ENCODE measurements at places on chromosomes 7 and 10.

DNA sequence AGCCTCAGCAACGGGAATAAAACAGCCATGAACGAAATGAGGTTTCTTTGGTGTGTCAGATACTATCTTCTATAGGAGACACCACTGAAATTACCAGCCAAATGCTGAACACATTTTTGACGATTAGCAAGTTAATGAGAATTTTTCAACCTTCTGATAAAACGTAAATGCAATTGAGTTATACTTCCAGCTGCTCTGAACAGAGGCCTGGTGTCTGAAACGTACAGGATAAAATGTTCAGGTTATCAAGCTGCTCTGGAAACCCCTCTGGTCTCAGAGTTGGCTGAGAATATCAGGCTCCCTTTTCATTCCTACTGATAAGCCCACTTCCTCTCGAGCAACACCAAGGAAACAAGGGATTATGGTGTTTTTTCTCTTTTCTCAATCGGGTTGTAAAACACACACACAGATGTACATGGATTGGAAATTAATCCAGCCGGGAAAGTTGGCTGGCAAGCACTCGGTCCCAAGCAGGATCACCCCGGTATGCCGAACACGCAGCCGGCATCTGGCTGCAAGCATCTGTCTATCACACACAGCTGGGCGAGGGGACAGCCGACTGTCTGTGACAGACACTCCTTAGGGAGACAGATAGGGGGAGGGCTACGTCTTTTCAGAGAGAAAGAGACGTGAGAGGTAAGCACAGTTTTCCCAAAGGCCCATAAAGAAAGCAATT is 171.8 kb downstream of the PRKAG2 start:
- no peak for DNase-seq

- DNase-seq = no peak
Observed at GRCh38 chr10:82212753-82213152, 337.8 kb downstream of the NRG3 start.

DNA sequence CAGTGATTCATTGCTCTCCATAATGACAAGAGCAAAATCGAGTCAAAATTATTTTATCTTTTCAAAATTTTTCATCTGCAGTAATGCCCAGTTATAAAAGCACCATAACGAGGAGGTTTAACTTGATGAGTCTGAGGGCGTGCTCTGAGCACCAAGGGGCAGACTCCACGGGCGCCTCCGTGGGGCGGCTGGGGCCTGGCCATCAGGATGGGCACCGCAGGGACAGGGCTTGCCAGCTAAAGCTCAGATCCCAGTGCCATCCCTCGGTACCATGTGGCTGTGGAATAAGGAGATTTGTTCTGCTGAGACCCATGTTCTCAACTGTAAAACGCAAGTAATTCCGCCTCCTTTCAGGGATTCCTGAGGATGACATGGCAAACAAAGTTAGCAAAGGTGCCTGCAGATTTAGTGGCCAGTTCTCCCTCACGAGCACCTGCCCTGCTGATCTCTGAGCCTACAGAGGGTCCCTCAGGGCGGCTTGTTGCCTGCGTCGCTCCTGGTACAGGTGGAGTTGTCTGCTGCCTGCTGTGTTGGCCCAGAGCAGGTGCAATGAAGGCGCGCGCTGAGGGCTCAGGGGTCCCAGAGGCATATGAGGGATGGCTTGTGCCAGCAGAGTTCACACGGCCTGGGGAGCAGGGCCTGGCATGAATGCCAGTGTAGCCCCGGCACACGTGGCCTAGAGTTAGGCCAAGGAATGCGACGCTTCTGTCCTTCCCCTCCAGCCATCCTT is 584.4 kb downstream of the TCERG1L start:
- DNase-seq = no peak

GRCh38 chr7:30596721-30597120 is 2.0 kb downstream of the GARS1 start:
- no peak for DNase-seq

- no peak for DNase-seq
Observed at GRCh38 chr10:64036321-64036930, 515.2 kb downstream of the REEP3 start.

DNA sequence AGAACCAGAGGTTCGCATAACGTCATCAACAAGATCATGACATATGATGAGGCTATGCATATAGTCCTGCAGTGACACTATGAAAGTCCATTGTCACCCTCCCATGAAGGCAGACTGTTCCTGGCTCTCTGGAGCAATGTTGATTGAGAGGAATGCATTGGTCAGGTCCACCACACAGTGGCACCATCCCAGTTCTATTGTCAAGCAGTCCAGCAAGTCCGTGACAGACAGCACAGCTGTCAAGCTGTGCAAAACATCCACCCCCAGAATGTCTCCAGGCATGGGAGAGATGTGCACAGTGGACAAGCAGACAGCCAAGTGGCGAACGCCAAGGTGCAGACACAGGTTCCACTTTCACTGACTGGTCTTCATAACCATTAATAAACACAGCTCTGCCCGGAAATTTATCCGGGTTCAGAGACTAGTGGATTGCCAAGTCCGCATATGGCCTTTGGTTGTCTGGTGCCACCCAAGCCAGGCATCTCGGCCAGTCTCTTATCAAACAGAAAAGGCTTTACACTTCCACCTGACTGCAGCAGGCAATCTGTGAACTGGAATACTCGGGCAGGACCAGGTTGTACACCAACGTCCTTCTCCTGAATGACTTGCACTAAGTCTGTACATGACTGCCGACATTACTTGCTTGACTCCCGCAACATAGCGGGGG is 7.2 kb downstream of the RNF133 start:
- no peak for DNase-seq

- DNase-seq = no peak
Observed at GRCh38 chr7:130423501-130424037, 17.2 kb downstream of the CEP41 start.

DNA sequence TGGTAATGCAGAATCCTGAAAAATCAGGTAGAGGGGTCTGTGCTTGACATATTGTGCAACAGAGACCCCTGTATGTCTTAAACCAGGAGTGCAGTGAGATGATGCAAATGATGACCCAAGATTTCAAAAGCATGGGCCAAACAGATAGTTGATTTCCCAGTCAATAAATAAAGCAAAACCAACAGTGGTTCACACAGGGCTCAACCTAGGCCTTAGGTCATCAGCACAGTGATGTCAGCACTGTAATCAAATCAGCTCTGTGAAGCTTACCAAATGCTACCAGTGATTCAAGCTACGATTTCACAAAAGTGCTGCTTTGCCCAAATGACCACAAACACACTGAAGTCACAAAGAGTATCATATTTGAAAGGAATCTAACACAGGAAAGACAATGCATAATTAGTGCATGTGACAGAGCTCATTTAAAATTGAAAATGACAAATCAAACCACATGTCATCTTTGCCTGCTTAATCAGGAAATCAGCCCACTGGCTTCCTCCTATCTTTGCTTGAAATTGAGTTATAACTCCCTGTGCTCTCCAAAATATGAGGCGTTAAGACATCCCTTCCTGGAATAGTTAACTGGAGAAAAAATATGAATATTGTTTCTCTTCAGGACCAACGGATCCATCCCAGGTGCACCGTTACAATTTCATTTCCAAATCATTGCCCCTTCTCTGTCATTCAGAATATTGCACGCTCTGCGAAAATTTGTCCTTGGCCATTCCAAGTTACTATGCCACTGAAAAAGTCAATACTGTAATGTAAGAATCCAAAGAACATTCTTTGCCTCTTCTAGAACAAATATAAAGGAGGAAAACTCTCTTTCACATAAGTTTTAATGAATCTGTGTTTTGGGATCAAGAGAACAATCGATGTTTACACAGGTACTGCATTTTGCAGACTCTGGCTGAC is 41.9 kb upstream of the ASL start:
- no peak for DNase-seq

GRCh38 chr10:62692085-62692484 is 112.4 kb upstream of the ADO start:
- DNase-seq = no peak

GRCh38 chr10:4202938-4203337 is 417.9 kb upstream of the KLF6 start:
- no peak for DNase-seq

GRCh38 chr7:83984591-83984990 is 210.0 kb downstream of the SEMA3A start:
- no peak for DNase-seq

DNA sequence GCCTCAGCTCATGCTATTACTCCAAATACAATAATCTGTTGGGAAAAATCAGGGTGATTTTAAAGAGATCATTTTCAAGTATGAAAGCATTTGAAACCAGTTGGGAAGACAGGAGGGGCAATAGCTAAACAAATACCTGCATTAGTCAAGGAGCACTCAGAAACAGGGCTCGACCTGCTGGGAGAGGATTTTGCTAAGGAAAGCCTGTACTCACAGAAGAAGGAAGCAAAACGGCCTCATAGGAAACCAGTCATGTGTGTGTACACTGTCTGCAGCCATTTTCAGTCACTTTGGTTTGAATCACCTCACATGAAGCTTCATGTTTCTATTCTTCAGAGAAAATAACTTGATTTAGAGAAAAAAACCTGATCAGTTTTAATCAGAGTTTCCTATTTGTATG is 38.6 kb downstream of the FZD1 start:
- no peak for DNase-seq

DNA sequence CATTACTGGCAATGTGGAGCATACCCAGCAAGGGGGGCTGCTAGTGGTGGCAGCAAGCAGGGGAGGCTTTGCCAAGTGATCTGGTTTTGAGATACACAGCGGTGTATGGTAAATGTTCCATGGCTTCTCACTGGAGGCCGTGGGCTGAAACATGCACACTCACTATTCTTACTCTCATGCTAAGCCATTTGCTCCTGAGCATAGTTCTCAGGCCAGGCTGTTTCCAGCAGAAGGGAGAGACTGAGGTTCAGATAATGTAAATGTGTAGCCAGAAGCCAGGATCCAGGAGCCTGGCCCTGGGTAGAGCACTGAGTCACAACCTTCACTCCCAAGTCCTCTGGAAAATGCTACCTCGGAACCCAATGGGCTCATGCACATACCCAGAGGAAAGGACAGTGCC is 757.9 kb downstream of the GRID1 start:
- DNase-seq = no peak

DNA sequence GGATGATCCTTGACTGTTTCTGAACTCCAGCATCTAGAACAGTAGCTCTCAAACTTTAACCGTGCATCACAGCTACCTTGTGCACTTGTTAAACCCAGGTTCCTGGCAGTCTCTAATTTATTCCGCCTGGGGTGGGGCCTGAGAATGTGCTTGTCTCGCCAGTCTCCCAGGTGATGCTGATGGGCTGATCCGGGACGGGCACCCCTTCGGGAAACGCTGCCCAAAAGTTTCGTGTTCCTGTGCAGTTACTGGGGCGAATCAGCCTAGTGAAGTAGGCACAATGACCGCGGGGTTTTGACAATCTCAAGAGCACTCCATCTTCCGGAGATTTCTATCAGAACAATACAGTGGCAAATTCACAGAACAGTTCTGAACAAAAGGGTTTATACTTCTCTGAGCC is 29.9 kb downstream of the ADCYAP1R1 start:
- no peak for DNase-seq

DNA sequence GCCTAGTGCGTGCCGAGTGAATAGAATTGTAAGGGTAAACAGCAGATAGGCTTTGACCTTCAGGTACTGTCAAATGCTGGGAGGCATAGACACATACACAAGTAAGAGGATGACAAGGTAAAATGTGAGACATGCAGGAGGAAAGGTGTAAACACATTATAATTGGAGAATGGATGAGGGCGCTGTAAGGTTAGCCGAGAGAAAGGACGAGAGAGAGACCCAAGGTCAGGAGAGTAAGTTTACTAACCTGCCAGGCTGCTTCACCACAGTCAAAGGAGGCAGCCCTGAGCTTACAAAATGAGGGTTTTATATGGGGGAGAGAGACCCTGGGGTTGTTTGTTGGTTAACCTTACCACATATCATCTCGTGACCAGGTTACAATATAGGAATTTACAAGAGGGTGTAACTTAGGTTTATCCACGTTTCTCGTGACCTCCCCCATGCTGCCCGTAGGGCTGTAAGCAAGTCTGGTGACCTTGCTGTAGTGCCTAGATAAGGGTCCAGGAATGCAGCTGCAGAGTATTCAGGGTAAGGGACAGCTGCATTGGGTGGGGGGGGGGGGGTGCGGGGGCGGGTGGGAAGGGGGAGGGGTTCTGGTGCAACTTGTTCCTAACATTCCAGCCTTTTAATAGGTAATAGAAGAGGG is 17.9 kb downstream of the SCIN start:
- no peak for DNase-seq

DNA sequence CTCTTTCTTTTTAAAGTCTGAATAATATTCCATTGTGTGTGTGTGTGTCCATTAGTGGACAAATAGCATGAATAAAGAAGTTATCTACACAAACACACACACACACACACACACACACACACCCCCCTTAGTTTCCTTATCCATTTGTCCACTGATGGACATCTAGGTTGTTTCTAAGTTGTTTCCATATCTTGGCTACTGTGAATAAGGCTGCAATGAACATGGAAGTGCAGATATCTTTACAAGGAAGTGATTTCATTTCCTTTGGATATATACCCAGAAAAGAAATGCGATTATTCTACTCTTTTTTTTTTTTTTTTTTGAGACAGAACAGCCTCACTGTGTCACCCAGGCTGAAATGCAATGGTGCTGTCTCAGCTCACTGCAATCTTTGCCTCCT is 113.5 kb downstream of the MBL2 start:
- no peak for DNase-seq

DNA sequence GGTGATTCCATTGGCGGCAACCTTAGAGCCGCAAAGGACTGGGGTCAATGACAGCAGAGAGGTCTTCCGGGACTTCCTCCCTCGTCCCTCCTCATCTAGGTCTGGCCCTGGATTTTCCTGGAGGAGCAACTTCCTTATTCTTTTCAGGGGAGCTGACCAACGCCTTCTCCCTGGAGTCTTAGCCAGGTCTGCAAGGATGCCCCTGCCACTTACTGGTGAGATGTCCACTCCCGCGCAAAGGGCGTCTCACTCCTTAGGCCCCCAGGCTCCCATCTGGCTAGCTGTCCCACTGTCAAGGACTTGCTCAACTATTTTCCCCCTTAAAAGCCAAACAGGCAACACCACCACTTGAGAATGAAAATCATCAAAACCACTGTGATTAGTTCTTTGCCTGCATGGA is 42.0 kb upstream of the NMT2 start:
- no peak for DNase-seq

- DNase-seq = no peak
Observed at GRCh38 chr10:49220031-49220430, 31.8 kb upstream of the TMEM273 start.

GRCh38 chr10:127720903-127721302 is 16.1 kb upstream of the FOXI2 start:
- no peak for DNase-seq

DNA sequence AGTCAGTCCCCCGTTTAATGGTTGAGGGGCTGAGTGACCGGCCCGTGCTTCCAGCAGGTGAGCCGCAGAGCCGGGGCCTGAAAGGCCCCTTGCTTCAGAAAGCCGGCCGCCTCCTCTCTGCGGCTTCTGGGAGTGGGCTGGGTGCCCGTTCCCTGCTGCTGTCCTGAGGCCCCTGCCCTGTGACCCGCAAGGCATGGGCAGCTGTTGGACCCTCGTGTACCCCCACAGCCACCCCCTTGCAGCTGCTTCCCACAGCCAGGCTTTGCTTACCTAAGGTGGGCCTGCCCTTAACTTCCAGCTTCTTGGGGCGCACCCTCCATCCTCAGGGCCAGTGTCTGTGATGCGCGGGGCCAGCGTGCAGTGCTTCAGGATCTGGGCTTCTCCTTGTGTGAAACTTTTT is 26.6 kb downstream of the PFKFB3 start:
- no peak for DNase-seq

GRCh38 chr10:1608851-1609647 is 128.3 kb downstream of the ADARB2 start:
- DNase-seq = no peak

Measured in activated T-cell treated with anti-CD3 and anti-CD28 coated beads for 24 hours (primary cell).